Stimulated activated CD8-positive, alpha-beta memory T cell treated with anti-CD3 and anti-CD28 coated beads, Interleukin-12 subunit alpha, Interleukin-12 subunit beta, amount 100 ng/mL, for 1 hour (primary cell): ENCODE measurements at places on chromosomes 2 and 18.

- no peak for DNase-seq
Measured at GRCh38 chr2:46747297-46747818, 168.2 kb downstream of the MCFD2 start.

DNA sequence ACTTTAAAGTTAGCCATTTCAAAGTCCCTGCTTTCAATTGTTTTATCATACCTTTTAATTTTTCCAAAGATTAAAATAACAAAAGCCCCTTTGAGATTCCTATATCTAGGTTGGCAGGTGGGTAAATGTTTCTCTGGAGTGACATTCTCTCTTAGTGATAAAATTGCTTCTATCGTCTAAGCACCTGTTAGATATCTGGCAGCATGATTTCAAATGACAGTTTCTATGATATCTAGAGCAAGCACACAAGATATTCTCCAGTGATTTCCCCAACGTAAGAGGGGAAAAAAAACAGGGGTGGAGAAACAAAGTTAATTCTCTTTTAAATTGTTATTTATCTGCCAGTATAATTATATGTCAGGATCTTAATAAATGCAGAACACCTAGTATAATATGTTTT lies 610.2 kb downstream of the DSC3 start:
- no peak for DNase-seq

DNA sequence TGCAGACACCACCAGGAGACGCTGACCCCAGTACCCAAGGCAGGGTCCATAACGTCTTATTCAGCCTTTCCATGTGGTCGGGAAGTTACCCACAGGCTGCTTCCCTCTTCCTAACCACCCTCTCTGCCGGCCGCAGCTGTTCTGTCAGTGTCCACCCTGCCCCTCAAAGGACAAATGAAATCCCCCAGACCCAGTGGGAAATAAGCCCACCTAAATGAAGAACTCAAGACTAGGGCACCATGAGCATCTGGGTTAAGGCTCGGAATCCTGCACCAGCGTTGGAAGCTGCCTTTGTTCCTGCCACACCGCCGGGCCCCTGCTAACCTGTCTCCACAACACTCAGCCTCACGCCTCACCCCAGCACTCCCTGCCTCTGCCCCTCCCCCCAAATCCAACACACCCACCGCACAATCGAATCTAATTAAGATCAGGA lies 21.7 kb downstream of the BCL11A start:
- DNase-seq: no peak

DNA sequence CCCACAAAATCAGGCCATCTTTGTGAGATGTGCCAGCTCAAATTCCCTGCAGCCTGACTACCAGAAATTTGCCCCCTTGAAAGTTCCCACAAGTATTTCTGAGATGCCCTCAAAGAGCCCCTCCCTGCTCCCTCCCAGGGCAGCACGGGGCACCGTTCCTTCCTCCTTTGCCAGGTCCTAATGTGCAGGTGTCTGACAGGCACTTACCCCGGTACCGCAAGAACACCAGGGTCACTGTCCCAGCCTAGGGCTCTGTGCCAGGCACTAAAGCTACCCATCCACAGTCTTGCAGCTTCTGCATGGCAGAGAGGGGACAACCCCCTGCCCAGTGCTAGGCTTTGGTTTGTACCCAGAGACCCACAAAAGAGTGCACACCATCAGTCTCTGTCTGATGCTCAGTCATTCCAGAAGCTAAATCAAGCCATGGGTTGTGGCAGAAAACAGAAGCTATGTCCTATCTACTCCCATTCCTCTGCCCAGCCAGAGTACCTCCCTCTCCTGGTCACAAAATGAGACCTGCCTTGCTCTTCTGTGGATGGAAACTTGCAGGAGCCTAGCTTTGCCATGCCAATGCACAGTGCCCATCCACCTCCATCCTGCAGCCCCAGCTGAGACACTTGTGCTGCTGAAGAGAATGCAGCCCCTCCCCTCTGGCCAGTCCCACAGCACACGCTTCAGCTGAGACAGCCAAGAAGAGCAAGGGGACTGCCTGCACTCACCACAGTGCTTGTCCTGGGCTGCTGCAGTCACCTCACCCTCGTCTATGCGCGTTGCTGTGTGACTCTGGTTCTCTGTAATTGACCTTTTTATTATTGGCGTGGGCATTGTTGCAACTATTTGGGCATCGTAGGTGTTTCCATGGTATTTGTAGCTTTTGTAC lies 48.7 kb downstream of the INPP5D start:
- DNase-seq: no peak

DNA sequence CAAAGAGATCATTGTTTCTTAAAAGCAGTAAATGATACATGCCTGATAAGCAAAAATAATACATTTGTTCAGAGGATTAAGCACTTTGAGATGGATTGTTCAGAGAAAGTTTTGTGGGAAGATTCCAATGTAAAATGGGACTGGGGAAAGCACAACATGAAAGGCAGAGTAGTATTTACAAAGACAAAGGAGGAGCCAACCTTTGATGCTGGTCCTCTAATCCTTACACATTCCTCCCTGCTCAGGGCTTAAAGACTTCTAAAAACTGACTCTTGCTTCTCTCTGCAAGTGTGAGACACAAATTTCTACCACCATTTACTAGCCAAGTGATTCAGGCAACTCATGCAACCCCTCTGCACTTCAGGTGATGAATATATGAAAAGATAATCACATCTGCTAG lies 47.2 kb upstream of the REG3G start:
- DNase-seq: no peak

GRCh38 chr18:7605705-7606104 lies 38.6 kb downstream of the PTPRM start:
- no peak for DNase-seq

DNA sequence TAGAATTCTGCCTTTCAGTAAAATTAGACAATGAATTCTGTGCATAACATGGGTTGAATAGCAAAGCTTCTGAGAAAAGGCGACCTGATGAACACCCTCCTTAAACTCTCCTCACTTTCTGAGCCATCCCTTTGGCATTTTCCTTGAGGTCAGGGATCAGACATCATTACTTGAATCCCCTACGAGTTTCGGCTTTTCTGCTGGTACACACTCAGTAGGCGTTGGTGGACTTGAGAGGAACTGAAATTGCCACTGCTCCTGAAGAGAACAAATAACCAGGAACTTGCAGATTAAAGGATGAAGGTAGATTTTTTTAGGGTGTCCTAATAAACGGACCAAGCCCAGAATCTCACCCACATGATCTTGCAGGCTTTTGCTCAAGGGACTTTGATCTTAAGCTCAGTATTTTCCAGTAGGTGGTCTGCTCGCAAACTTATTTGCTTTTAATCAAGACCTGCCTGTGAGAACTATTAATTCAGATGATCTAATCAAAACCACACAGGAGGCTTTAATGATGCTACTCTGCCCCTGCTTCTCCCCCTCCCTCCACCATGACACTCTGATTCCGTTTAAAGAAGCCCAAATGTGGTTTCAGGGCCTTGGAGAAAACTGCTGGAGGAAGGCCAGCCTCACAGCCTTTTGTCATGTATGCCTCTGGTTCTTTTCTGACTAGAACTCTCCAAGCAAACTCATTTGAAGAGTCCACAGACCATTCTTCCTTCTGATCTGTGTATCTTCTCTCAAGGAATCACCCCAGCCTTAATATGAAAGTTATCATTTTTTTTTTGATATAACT lies 124.9 kb downstream of the PRKCE start:
- no peak for DNase-seq
